ENCODE measurements at places on chromosomes 12 and 14. TPM values are rescaled to one million over a fixed set of nuclear protein-coding genes. Genes with fewer than 3 reads are reported as not detected.
A peak's percentile ranks its signal among the peaks of the same experiment; 100 is the strongest.

DAZAP2 gene
- 344 TPM for total RNA-seq

SYNE3 gene
- 29.5 TPM for total RNA-seq

COCH gene
- 1.5 TPM for total RNA-seq

SLC25A21 gene
- 1.2 TPM for total RNA-seq

SRRM4 gene
- 0.21 TPM for total RNA-seq

ASIC1 gene
- total RNA-seq: not detected

STXBP6 gene
- 4.4 TPM for total RNA-seq

KRT77 gene
- total RNA-seq: not detected

SCARB1 gene
- 8.8 TPM for total RNA-seq

RAB5B gene
- total RNA-seq: 70.3 TPM

KLHL33 gene
- 0.42 TPM for total RNA-seq

GATC gene
- 17.7 TPM for total RNA-seq

ENDOU gene
- not detected for total RNA-seq

SLC17A8 gene
- total RNA-seq: not detected

UBE2N gene
- 32.9 TPM for total RNA-seq

SOX5 gene
- 37.0 TPM for total RNA-seq

GRCh38 chr12:50240792-50241114, 42.6 kb downstream of the LIMA1 start:
- peaks cover 53% of the 10 kb centered on the region for H3K4me1 ChIP-seq
- no peak overlapping the region for H3K4me3 ChIP-seq
- DNase-seq: no peak

- no peaks in the 10 kb centered on the region for H3K36me3 ChIP-seq
- no peaks in the 10 kb centered on the region for H3K27me3 ChIP-seq
- no peak overlapping the region for H3K4me3 ChIP-seq
- no peak overlapping the region for H3K27ac ChIP-seq
Observed at GRCh38 chr14:82657186-82657675, 1123.6 kb upstream of the SEL1L start.

DNA sequence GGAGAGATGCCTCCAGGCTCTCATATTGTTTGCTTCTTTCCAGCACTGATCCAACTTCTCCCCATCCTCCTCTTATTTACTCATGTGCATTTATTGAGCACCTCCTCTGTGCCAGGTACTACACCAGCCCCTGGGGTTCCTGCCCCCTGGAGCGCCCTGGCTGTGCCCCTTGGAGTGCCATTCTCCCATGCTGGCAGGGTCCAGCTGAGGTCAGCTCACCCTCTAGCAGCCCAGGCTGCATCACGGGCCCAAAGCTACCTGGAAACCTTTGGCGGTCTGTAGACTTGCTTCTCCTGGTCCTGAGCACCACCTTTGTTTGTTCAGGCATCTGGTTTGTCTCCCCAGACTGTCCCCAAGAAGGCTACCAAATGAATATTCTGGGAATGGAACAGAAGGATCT, 67.0 kb downstream of the ADCK1 start:
- H3K27me3 ChIP-seq: no peaks in the 10 kb centered on the region
- DNase-seq: no peak
- H3K4me1 ChIP-seq: no peaks in the 10 kb centered on the region

GRCh38 chr14:73712071-73712506, 2.1 kb downstream of the PNMA1 start:
- peak overlapping the region; percentile 97 for H3K4me3 ChIP-seq
- H3K4me1 ChIP-seq: peaks cover 12% of the 10 kb centered on the region
- no peaks in the 10 kb centered on the region for H3K27me3 ChIP-seq
- H3K36me3 ChIP-seq: no peaks in the 10 kb centered on the region
- peak overlapping the region; percentile 83 for H3K27ac ChIP-seq

- no peaks in the 10 kb centered on the region for H3K27me3 ChIP-seq
- H3K36me3 ChIP-seq: no peaks in the 10 kb centered on the region
- no peak overlapping the region for H3K4me3 ChIP-seq
- no peak for DNase-seq
Observed at GRCh38 chr12:69433653-69434052, 36.5 kb upstream of the FRS2 start.

GRCh38 chr12:115918763-115919162, 358.7 kb downstream of the MED13L start:
- no peaks in the 10 kb centered on the region for H3K36me3 ChIP-seq
- no peak for DNase-seq
- no peak overlapping the region for H3K4me3 ChIP-seq
- no peaks in the 10 kb centered on the region for H3K27me3 ChIP-seq
- H3K4me1 ChIP-seq: no peaks in the 10 kb centered on the region

- no peak overlapping the region for H3K4me3 ChIP-seq
- no peak for DNase-seq
- H3K36me3 ChIP-seq: no peaks in the 10 kb centered on the region
- no peak overlapping the region for H3K27ac ChIP-seq
- no peaks in the 10 kb centered on the region for H3K27me3 ChIP-seq
Observed at GRCh38 chr12:52390739-52391617, 5.5 kb upstream of the KRT84 start.

DNA sequence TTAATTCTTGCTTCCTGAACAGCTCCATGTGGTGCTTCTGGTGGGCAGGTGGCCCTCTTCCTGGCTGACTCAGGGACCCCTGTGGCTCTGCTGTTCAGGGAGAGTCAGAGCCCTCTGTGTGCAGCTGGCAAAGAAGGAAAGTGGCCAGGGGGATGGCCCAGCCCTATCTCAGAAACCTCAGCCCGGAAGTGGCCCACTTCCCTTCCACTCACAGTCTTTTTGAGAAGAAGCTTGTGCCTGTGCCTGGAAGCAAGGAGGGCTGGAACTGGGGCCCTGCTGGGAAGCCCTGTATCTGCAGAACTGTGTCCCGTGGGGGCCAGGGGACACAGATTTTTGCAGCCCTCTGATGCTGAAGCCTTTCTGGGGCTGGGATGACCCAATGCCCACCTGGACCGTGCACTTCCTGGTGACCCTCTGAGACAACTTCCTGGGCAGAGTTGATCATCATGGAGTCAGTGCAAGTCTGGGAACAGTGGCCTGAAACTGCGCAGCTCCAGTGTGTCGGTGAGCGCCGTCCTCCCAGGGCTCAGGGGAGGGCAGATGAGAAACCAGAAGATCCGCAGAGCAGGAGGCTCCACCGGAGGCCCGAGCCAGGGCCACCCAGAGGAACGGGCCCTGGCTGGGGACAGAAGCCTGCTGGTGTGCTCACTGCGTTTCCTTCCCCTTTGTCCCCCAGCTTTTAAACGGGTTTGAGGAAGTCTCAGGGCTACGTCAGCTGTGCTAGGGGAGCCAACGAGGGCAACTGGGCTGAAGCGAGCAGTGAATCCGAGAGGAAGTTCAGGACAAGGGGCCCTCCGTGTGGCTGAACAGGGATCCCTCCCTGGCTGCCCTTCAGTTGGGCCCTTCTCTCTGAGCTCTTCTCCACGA, 217.4 kb upstream of the RTL1 start:
- no peaks in the 10 kb centered on the region for H3K27me3 ChIP-seq
- no peaks in the 10 kb centered on the region for H3K4me1 ChIP-seq
- no peaks in the 10 kb centered on the region for H3K36me3 ChIP-seq

DNA sequence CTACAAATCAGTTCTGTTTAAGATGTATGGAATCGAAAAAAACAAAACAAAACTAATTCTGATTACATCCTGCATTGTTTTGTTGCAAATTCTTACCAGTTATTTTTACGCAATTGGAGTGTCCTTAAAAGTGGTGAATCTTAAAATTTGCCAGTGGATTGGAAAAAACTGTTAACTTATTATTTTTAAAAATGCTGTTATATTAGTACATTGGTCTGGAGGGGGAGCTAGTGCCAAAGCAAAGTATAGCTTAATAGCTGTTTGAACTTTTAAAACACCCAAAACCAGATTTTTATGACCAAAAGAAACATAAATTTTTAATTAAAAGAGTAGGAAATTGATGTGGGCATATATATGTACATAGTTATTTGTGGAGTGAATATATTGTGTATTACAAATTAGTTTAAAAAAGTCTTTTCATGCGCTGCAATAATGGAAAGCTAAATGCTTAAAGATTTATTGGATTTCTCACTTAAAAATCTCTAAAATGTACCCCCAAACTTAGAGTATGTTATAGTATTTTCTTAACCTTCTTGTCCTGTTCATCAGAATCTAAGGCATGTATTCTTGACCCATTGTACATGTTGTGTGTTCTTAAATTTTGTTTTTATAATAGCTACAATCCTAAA, 2.5 kb downstream of the FUT8 start:
- H3K27me3 ChIP-seq: no peaks in the 10 kb centered on the region
- DNase-seq: no peak
- peaks cover 8% of the 10 kb centered on the region for H3K4me1 ChIP-seq
- H3K27ac ChIP-seq: no peak overlapping the region
- H3K4me3 ChIP-seq: no peak overlapping the region
- no peaks in the 10 kb centered on the region for H3K36me3 ChIP-seq

DNA sequence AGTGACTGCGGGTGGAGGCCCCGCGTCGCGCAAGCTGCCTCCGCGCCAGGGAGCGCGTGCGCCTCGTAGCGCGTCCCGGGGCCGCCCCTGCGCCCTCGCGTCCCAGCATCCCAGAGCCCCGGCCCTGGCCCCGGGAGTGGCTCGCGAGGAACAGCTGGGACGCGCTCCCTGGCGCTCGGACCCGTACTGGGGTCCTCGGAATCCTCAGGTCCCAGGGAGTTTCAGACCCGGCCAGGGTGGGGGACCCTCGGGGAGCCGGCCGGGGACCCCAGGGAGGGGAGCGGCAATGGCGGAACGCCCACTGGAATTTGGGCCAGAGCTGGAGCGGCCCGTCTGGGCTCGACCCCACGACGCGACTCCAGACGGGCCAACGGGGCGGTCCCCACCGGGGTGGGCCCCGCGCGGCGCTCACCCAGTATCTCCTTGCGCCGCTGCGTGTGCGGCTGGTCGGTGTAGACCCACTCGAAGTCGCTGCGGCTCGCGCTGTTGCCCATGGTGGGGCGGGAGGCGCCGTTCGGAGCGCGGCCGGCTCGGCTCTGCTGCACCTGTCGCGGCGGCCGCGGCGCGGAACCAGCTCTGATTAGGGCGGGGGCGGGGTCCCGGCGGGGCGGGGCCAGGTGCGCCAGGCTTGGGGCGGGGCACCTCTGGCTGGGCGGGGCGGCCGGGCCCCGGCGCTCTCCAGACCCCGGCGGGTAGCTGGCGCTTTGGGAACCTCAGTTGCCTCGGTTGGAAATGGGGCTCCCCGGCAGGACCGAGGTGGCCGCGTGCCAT, at the start of gene DEGS2:
DEGS2 (minus strand) TSS at position 552 of the 771 bp plus-strand sequence; CDS start at position 494, 58 bp downstream.
- no peaks in the 10 kb centered on the region for H3K36me3 ChIP-seq
- H3K27me3 ChIP-seq: no peaks in the 10 kb centered on the region
- H3K4me1 ChIP-seq: peaks cover 15% of the 10 kb centered on the region
- DNase-seq: no peak
- H3K4me3 ChIP-seq: peak within 1 kb of the TSS; percentile 52

GRCh38 chr14:66085665-66086064, 400.5 kb upstream of the CCDC196 start:
- H3K27ac ChIP-seq: no peak overlapping the region
- no peak overlapping the region for H3K4me3 ChIP-seq
- no peaks in the 10 kb centered on the region for H3K36me3 ChIP-seq
- DNase-seq: no peak
- H3K4me1 ChIP-seq: no peaks in the 10 kb centered on the region

- peak overlapping the region; percentile 6 for H3K27ac ChIP-seq
- no peaks in the 10 kb centered on the region for H3K27me3 ChIP-seq
- DNase-seq: no peak
- H3K4me3 ChIP-seq: no peak overlapping the region
- peaks cover 6% of the 10 kb centered on the region for H3K36me3 ChIP-seq
Observed at GRCh38 chr14:75123991-75124390, 2.9 kb downstream of the NEK9 start.

DNA sequence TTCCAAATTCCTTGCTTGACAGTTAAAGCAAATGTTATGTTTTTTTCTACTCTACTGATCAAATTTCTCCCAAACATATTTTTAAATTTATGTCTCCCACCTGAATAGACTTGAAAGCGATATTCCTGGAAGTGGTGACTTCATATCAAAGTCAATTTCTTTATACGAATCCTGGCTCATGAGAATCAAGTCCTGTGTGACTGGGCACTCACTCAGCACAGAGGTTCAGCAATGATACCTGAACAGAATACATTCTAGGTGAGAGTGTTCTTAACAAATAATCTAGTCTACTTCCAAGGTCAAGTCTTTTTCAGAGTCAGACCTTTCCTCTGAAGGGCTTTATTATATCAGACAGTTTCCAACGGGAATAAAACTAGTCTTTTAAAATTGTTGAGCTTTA, 1070.6 kb downstream of the TRHDE start:
- DNase-seq: no peak
- no peaks in the 10 kb centered on the region for H3K36me3 ChIP-seq
- no peaks in the 10 kb centered on the region for H3K27me3 ChIP-seq
- H3K27ac ChIP-seq: no peak overlapping the region

GRCh38 chr12:24244231-24244630, 294.8 kb upstream of the SOX5 start:
- no peaks in the 10 kb centered on the region for H3K27me3 ChIP-seq
- H3K36me3 ChIP-seq: no peaks in the 10 kb centered on the region
- no peak overlapping the region for H3K27ac ChIP-seq

DNA sequence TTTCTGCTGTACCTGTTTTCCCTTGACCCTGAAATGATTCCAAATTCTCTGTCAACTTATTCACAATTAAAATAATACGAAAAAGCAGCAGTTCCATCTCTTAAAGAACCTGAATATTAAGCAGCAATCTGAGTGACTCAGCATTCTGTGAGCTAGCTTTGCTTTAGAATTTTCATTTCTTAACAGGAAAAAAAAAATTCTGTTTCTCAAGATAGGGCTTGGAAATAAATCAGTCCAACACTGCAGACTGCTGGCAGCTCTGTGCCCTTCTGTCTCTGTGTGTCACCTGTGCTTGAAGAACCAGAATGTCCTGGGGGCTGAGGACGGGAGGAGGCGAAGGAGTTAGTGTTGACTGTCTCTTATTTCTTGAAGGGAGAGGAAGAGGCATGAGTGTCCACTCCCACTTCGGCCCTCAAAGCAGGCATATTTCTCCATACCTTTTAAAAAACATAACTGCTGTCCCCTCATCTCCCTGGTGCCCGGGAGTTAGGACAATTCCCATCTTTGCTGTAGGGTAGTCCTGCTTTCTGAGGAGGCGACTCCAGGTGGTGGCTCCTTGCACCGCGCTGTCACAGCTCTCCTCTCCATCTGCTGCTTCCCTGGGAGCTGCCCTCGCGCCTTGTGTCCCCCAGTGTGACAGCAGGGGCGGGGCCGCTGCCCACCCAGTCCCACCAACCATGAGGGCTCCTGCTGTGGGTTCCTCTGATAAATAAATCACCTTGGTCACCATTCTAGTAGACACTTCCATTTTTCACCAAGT, 203.1 kb downstream of the CALM1 start:
- peaks cover 7% of the 10 kb centered on the region for H3K4me1 ChIP-seq
- no peaks in the 10 kb centered on the region for H3K27me3 ChIP-seq
- peak overlapping the region; percentile 25 for H3K4me3 ChIP-seq

GRCh38 chr12:51980051-51980808, 26.5 kb upstream of the TAMALIN start:
- no peak overlapping the region for H3K4me3 ChIP-seq
- no peak overlapping the region for H3K27ac ChIP-seq
- H3K36me3 ChIP-seq: peaks cover 34% of the 10 kb centered on the region

Measured in thoracic aorta (tissue), 2 donors.